ENCODE measurements at places on chromosomes 5 and 9. TPM values are rescaled to one million over a fixed set of nuclear protein-coding genes. Genes with fewer than 3 reads are reported as not detected.
A peak's percentile ranks its signal among the peaks of the same experiment; 100 is the strongest.

The PCDHGA9 gene
- not detected for total RNA-seq

GRCh38 chr5:54671111-54671531 lies 153.6 kb downstream of the SNX18 start:
- H3K4me3 ChIP-seq = no peak overlapping the region
- no peaks in the 10 kb centered on the region for H3K27me3 ChIP-seq
- H3K36me3 ChIP-seq = no peaks in the 10 kb centered on the region
- DNase-seq = no peak
- peak overlapping the region; percentile 59 for H3K27ac ChIP-seq

The AMBP gene
- not detected for total RNA-seq

The THBS4 gene
- total RNA-seq = 8.1 TPM
